ENCODE measurements at places on chromosomes 6 and 20.
A peak's percentile ranks its signal among the peaks of the same experiment; 100 is the strongest.

DNA sequence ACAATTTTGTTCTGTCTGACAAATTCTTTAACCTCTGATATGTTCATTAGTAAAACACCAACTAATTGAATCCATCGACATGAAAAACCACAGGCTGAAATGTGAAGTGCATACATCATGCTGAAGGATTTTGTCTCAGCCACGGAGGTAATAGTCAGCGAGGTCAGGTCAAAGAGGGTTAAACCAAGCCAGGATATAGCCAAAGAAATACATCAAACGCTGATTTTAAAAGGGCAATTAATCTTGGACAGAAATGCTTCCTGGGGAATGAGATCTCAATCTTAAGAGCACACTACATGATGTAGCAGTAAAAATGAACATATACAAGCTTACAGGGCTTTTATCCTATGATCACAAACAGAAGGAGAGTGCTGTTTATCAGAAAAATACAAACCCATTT is 106.7 kb downstream of the PRDM1 start:
- no peak for DNase-seq

DNA sequence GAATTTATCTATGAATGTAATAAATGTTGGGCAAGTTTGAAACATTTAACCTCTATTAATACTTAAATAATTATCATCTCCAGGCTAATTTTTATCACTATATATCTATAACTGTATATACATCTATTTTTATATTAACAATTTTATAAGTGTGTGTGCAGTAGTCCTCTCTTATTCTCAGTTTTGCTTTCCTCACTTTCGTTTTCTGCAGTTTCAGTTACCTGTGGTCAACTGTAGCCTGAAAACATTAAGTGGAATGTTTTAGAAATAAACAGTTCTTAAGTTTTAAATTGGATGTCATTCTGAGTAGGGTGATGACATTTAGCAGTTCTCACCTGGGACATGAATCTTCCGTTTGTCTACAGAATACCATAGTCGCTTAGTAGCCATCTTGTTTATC is 379.4 kb upstream of the MAN1A1 start:
- DNase-seq = no peak

- DNase-seq = no peak
These were observed 79.0 kb downstream of the PSMG4 start for GRCh38 chr6:3337521-3338350.

- no peak for DNase-seq
These were observed 79.4 kb downstream of the FOXC1 start for GRCh38 chr6:1689141-1689540.

DNA sequence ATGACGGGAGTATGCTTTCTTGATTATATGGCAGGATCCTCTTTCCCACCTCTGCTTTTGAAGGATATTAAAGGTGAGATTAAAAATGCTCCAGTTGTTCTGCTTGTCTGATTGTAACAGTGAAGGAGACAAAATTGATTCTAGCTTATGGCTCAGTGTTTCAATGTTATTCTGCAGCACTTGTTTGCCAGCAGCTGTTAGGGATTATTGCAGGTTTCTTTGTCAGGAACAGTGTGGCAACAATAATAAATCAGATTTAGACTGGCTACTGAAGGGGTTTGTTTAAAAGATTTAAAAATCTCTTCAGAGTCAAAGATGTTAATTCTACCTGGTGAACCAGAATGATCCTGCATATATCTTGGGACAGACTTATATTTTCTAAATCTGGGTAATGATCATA is 126.9 kb downstream of the LAMA2 start:
- no peak for DNase-seq

- DNase-seq = no peak
These were observed 329.6 kb downstream of the GRIK2 start for GRCh38 chr6:101722991-101723579.

- no peak for DNase-seq
These were observed 259.0 kb downstream of the SYNE1 start for GRCh38 chr6:152378169-152378568.

DNA sequence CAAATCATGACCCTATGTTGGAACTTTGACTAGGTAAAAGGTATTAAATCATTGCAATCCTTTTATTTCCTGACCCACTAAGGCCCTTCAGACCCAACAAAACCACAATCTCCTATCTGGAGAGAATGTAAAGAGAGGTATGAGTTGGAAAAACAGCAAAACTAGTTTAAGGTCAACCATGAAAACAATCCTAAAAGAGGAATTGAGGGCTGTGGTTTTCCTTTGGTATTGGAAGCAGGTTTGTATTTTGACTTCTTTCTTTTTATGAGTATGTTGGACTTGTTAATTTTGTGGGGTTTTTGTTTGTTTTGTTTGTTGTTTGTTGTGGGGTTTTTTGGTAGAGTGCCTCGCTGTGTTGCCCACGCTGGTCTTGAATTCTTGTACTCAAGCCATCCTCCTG is 4.7 kb upstream of the SEC63 start:
- DNase-seq = no peak

- no peak for DNase-seq
These were observed 2.2 kb upstream of the MAPK13 start for GRCh38 chr6:36128073-36128472.

DNA sequence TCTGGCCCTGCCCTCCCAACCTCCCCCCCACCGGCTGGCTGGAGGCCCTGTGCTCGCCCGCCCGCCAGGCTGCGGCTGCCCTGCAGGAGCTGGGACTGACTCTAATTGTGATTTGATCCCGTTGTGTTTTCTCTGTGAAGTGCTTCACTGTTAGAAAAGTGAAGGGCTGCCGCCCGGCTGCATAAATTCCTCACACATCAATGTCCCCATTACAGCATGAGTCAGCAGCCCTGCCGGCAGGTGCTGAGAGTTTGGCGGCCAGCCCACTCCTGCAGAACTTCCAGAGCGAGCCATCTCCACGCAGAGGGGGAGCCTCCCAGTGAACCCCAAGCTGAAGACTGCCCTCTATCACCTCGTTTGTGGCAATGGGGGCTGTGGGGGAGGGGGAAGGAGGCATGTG is 137.9 kb downstream of the DLL1 start:
- peak; percentile 21 for DNase-seq

DNA sequence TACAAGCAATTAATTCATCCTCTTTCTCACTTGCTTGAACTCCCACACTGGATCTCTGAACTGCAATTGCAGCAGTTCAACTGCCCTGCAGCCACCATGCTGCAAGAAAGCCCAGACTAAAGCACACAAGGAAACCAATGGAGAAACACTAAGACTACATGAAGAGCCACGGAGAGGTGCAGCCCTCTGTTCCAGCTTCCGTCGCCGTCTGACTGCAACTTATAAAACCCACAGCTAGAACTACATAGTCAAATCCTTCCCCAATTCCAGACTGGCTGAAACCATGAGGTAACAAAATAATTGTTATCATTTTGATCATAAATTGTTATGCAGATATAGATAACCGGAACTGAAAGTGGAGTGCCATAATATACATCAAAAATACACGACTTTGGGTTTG is 21.1 kb upstream of the THEMIS start:
- no peak for DNase-seq

- no peak for DNase-seq
These were observed 699 bp upstream of the HSPA1B start for GRCh38 chr6:31826793-31827285.

- no peak for DNase-seq
These were observed 19.5 kb downstream of the KIZ start for GRCh38 chr20:21145424-21145823.

Measured in HL-60 (cell line).